ENCODE measurements at places on chromosomes 13 and 19.

DNA sequence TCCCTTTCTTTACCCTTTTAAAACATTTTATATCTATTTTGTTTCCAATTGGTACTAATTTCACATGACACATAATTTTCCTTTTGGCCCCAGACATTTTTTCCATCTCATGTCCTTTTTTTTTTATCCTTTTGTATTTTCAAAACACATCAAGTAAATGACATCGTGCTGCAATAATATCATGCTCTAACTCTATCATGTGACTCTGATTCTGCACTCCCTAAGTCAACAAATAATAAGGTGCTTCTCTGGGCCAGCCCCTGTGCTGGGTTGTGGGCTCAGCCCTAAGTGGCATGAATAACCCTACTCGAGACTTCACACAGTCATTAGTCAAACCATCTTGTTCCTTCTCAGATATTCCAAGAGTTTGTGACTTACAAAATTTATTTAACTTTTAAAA, 21.7 kb downstream of the NALCN start:
- no peak for DNase-seq

DNA sequence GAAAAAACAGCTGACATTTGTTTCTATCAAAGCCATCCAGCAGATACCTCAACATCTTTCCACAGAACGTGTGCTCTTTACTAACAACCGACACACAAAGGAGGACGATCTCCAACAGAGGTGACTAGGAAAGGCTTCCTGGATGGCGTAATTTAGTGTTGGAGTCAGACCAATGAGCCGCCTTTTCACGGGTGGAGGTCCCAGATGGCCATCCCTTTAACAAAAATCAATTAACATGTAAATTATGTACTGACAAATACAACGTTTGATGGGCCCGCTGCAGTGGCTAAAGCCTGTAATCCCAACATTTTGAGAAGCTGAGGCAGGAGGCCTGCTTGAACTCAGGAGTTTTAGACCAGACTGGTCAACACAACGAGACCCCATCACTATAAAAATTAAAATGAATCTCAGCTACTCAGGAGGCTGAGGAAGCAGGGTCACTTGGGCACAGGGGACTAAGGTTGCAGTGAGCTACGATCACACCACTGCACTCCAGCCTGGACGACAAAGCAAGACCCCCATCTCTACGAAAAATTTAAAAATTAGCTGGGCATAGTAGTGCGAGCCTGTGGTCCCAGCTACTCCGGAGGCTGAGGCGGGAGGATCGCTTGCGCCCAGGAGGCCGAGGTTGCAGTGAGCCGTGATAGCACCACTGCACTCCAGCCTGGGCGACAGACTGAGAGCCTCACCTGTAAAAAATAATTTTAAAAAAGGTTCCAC, 1.2 kb upstream of the DPY19L3 start:
- no peak for DNase-seq

DNA sequence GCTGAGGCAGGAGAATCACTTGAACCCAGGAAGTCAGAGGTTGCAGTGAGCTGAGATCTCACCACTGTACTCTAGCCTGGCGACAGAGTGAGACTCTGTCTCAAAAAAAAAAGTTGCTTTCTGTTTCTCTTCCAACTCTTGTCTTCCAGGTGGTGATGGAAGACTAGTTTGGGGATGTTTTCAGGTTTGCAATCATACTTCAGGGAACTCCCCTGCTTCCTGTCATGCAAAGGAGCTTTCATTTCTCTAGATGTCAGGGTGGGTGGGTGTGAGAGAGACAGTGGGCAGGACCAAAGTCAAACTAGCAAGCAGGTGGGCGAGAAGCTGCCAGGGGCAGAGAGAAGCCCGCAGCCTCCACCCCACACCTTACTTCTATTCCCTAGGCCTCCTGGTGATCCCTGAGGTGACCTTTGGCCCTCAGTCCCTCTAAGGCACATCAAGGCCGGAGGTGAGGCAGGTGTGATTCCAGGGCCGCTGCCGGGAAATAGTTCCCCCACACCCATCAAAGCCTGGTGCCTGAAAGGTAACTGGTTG, 25.7 kb downstream of the CCNE1 start:
- no peak for DNase-seq

DNA sequence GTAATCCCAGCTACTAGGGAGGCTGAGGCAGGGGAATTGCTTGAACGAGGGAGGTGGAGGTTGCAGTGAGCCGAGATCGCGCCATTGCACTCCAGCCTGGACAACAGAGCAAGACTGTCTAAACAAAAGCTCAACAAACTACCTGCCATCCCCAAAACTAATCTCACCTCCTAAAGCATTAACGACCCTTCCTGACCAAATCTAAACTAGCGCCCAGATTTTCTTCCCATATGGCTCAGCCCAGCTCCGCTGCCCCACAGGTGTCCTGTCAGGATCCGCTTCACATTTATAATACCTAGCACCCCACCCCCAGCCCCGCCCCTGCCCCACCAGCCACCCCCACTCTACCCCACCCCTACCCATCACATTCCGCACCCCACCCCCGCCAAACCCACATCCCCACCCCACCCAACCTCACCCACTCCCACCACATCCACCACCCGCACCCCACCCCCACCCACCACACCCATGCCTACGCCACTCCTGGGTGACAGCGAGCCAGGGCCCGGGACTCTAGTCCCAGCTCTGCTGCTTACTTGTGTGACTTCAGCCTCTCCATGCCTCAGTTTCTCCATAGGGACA, 599 bp downstream of the C19orf12 start:
- DNase-seq, result no peak

DNA sequence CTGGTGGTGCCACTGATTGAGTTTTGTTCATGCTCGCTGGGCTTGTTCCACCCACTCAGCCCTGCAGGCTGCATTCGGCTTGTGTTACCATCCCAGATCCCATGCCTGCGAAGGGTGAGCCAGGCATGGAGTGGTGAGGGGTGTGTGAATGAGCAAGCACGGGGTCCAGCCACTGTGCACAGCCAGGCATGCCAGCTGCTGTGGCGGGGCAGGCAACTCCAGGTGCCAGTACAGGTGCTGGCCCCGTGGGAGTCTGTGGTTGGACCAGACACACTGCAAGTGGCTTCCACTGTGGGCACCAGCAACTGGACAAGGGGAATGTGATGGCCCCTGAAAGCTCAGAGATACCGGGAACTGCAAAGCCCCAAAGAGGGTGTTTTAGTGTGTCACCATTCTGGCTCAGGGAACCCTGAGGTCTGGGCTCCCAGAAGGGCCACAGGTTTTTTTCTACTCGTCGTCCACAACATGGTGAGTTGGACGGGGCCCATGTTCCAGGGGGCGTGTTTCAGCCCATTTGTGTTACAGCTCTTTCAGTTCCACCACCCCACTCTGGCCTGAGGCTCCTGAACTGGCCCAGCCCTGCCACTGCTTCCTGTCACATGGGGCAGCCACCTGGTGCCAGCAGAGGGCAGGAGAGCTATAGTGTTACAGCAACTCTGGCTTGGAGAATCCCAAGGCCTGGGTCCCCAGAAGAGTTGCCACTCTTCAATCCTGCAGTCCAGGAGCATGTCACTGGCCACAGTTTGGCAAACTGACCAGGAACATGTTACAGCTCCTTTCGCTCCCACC, 217.0 kb upstream of the OBI1 start:
- no peak for DNase-seq

DNA sequence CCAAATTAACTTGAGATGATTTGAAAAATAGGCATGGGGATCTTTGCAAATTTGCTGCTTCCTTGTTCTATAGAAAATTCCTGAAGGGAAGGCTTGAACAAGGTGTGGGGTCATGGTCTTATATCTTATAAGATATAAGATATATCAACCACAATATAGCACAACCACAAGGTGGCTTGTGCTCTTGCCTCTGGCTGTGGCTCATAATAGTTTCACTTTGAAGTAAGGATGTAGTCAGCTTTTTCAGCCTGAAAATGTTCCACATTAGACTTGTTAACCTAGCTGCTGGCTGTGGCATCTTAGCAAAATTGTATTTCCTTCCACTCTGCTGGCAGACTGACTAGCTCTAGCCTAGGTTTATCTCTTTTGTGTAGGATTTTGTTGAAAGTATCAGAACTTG, 169.7 kb downstream of the KLF5 start:
- no peak for DNase-seq

DNA sequence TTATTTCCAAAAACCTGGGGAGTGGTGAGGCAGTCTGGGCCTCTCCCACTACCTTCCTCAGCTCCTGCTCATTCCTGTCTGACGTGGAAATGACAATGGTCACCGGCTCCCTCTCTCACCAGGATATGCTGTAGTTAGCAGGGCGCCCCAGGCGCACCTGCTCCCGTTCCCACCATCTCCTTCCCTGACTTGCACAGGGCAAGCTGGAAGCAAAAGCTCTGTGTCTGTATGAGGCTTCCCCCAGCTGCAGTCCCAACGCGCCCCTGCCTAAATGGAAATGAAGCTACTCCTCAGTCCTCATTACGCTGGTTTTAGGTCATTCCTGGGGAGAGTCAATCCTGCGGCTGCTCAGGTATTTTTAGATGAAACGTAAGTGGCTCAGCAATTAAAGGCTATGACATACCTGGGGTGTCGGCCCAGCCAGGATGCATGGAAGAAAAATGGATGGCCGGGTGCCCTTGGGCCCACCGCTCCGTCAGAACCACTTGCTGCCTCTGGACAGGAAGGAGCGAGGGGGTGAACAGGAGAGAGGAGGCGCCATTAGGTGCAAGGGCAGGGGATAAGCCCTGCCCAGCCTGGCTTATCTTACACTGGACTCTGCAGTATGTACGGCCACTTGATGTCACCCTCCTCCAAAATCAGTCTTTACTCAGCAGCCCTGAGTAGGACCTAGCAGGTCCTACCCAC, 32.4 kb downstream of the DHRS12 start:
- no peak for DNase-seq

DNA sequence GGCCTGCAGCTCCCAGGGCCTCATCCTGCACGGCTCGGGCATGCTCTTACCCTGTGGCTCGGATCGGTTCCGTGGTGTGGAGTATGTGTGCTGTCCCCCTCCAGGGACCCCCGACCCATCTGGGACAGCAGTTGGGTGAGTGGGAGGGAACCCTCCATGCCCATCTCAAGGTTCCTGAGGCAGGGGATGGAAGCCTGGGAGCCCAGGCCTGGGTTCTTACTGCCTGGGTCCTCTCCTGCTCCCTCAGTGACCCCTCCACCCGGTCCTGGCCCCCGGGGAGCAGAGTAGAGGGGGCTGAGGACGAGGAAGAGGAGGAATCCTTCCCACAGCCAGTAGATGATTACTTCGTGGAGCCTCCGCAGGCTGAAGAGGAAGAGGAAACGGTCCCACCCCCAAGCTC, 3.2 kb downstream of the APLP1 start:
- no peak for DNase-seq

GRCh38 chr13:87087741-87088140, 583.4 kb upstream of the SLITRK5 start:
- DNase-seq, result no peak

DNA sequence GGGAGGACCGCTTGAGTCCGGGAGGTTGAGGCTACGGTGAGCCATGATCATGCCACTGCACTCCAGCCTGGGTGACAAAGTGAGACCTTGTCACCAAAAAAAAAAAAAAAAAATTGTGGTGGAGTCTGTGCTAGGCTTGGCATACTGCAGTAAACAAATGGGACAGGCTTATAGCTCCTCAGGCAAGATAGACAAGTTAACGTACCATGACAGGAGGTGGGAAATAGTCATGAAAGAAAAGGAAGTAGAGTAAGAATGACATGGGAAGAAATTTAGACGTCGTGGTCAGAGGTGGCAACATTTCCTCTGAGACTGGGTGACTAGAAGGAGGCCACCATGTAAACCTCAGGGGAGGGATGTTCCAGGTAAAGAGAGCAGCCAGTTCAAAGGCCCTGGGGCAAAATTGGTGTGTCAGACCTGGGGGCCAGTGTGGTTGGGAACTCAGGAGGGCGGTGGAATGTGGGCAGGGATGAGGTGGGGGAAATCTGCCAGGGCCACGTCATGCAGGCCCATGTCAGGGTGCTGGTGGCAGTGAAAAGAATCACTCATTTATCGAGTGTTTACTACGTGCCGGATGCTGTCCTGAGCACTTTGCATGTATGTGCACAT, 5.6 kb downstream of the SNRPA start:
- no peak for DNase-seq

- peak; percentile 60 for DNase-seq
Measured at GRCh38 chr13:30832845-30833332, 73.2 kb upstream of the MEDAG start.

- DNase-seq, result no peak
Measured at GRCh38 chr13:20492641-20493040, 33.0 kb downstream of the CRYL1 start.

- no peak for DNase-seq
Measured at GRCh38 chr19:34067861-34068271, 104.4 kb upstream of the LSM14A start.

DNA sequence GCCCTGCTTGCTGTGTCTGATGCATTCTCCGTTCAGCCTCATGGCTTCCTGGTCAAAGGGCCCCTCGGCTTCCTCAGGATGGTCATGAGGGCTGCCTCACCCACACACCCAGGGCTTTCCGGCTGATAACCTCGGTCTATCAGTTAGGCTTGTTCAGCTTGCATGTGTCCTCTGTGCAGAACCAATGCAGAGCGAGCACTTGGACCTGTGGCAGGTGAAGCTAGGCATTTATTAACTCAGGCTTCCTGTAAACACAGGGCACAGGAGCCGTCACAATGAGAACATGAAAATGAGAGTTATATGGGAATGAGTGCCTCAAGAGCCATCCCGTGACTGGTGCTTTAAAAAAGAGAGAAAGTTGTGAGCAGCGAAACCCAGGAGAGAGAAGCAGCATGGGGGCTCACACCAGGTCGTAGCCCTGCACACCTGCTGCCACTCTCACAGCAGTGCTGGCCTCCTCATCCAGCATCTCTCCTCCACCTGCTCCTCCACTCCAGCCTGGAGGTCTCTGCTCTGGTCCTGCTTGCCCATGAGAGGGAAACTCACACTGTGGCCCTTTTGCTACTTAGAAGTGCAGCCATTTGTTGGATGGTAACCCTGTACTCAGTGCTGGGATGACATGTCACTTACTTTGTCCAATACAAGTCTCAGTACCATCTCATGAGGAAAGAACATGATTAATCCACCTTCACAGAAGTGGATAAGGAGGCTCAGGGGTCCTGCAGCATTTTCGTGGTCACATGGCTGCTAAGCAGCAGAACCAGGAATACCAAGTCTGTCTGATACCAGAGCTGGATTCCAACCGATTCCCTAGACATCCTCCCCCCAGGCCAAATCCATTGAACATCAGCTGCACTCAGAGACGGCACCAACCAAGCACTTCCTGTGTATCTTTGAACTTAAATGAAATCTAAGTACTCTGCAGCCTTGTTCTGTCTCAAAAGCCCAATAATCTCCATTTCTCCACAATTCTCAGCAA, 50.5 kb upstream of the IRS2 start:
- no peak for DNase-seq

GRCh38 chr19:40867701-40868100, 14.3 kb downstream of the CYP2A7 start:
- no peak for DNase-seq
